Tongue (tissue), 3 donors: ENCODE measurements at places on chromosomes 3 and 15. TPM values are rescaled to one million over a fixed set of nuclear protein-coding genes. Genes with fewer than 3 reads are reported as not detected.

Gene MLF1
- 86.8 TPM for total RNA-seq

Gene STRC
- total RNA-seq: 0.21 TPM

Gene PLEKHO2
- total RNA-seq: 33.5 TPM

Gene ZPLD1
- total RNA-seq: not detected

Gene KBTBD8
- 1.6 TPM for total RNA-seq

Gene SLC28A2
- 0.10 TPM for total RNA-seq

Gene COL6A6
- 61.2 TPM for total RNA-seq

DNA sequence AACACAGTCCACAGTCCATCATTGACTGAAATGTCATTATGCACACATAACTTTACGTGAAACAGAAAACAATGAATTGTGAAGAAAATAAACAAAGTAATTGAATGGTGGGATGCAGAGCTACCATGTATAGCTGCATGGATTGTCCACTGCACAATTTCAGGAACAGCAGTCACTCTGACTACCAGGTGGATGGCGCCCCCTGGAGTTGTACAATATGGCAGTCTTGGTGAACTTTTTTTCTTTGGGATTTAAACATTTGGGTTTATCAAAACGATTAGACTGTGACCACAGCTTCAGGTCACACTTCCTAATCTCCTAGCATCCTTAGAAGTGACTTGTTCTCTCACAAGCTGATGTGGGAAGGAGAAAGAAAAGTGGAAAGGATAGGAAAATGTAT lies 48.9 kb upstream of the TCF12 start:
- peak; percentile 49 for DNase-seq

DNA sequence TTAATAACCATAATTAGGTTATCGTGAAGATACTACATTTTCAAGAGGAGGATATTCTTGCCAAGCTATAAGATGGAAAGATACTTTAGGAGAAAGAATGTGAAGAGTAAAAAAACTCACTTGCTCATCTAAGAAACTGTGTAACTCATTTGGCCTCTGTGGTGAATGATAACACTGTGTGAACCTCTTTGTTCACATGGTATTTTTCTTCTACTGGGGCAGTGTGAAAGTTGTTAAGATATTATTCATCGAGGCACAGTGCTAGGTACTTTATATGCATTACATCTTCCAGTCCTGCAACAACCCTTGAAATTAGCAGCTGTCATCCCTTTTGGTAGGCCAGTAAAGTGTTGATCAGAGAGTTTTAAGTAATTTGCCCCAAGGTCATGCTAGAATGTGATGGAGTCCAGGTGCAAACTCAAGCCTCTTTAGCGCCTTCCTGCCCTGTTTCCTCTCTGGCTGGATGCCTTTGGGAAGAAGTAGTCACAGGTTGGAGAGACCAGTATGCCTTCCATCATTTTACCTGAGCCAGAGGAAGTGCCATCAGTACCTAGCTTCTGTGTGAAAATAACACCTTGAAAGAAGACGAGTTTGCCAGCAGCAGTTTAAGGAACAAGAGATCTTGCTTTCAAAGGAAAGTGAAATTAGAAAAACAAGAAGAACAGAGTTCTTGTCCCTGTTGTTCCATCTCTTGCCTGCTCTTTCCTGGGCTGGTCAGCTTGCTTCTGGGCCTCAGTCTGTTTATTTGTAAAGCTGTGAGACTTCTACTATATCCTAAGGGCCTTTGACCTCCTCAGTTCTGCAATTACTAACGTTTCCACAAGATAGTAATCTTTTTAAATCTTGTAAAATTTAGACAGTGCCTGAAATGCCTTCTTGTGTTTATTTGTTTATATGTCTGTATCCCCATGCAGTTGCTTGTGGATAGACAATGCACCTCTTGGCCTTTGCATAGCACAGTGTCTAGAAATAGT lies 179.3 kb downstream of the FNDC3B start:
- DNase-seq: no peak

DNA sequence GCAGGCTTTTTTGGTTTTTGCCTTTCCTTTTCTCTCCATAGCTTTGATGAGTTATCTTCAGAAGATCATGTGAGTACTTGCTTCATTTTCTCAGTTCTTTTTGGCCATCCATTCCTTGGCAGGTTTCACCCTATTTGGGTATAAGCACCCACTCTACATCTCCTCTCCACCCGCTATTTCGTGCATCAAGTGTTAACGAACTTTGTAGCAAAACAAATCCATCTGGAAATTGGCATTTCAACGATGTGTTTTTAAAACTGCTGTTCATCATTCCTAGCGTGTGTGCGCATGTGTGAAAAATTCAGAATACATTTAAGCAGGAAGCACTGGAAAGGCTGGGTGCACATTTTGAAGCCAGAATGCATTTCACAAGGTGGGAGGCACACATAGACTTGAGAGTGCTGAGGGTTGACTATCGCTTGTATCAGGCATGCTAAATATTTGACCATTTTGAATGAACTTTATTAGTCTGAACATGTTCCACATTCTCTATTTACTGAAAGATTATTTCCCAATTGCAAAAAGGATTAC lies 89.7 kb upstream of the FHIT start:
- DNase-seq: no peak

GRCh38 chr3:72114773-72115172 lies 329.8 kb upstream of the PROK2 start:
- no peak for DNase-seq

GRCh38 chr3:130979117-130979516 lies 47.5 kb downstream of the ASTE1 start:
- no peak for DNase-seq

- DNase-seq: no peak
Observed at GRCh38 chr15:28901987-28902745, 16.4 kb downstream of the APBA2 start.

GRCh38 chr3:157123621-157124020 lies 36.3 kb downstream of the CCNL1 start:
- DNase-seq: no peak

- no peak for DNase-seq
Observed at GRCh38 chr15:82106679-82107078, 60.9 kb upstream of the MEX3B start.

- DNase-seq: peak; percentile 88
Observed at GRCh38 chr3:43162230-43163084, 56.6 kb upstream of the POMGNT2 start.

GRCh38 chr3:31096661-31097395 lies 202.4 kb upstream of the GADL1 start:
- DNase-seq: no peak

DNA sequence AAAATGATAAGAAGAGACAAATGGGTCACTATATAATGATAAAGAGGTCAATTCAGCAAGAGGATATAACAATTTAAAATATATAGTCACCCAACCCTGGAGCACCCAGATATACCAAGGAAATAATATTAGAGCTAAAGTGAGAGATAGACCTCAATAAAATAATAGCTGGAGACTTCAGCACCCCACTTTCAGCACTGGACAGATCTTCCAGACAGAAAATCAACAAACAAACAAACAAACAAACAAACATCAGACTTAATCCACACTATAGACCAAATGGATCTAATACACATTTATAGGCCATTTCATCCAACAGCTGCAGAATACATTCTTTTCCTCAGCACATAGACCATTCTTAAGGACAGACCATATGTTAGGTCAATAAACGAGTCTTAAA lies 79.4 kb downstream of the SENP7 start:
- DNase-seq: no peak

- DNase-seq: peak; percentile 11
Observed at GRCh38 chr3:55313666-55314065, 173.4 kb downstream of the WNT5A start.

DNA sequence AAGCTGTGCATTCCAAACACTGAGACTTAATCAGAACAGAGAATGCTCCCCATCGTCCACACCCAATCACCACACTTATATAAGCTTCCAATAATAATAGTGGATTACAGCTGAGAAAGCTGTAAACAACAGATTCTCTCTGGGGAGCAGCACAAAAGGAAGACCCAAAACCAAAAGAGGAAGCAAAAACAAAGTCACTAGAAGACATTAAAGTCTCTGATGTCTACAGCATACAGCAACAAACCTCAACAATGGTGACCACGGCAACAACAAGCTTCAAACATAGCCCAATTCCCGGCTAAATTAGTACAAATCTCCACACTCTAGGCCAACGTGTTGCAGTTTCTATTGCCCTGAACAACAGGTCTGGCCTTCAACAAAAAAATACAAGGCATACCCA lies 37.7 kb downstream of the ZDHHC23 start:
- DNase-seq: no peak

DNA sequence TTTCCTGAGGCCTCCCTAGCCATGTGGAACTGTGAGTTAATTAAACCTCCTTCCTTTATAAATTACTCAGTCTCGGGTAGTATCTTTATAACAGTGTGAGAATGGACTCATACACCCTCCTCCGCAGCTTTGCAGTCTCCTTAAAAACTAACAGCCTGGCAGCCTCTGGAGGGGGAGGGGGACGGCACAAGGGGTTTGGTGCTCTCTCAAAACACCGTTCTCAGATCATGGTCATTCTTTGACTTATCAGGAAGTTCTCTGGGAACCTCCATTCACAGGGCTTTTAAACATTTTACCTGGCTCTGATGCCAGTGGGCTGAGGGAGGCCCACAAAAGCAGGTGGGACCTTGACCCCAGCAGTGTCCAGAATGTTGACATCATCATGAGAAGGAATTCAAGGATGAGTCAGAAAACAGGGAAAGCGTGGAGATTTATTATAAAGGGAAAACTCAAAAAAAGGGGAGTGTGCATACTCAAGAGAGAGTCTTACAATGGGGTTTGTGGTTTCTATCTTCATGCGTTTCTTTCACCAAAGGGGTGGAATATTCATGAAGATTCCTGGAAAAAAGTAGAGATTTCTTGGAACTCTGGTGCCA lies 43.9 kb downstream of the ONECUT1 start:
- DNase-seq: no peak
